ENCODE measurements at places on chromosomes 12 and 14.

- no peak for DNase-seq
Observed at GRCh38 chr12:127126260-127126628, 1140.7 kb upstream of the TMEM132C start.

DNA sequence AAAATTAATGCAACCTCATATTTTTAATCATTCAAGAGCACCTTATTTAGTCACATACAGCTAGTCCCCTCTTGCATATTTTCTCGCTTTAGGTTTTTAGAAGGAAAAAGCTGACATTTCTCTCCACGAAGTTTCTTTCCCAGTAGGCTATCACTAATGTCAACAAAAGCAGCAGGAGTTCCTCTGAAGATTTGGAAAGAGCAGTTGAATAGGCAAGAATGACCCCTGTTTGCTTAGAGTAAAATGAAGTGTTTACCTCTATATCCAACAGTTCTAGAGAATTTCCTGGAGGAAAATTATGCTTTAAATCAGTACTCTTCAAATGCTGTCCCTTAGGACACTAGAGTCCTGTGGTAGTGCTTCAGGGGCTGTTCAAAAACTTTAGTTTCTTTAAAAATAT lies 188.1 kb upstream of the PRKD1 start:
- DNase-seq: no peak

GRCh38 chr12:70157099-70157498 lies 86.1 kb upstream of the CNOT2 start:
- no peak for DNase-seq

DNA sequence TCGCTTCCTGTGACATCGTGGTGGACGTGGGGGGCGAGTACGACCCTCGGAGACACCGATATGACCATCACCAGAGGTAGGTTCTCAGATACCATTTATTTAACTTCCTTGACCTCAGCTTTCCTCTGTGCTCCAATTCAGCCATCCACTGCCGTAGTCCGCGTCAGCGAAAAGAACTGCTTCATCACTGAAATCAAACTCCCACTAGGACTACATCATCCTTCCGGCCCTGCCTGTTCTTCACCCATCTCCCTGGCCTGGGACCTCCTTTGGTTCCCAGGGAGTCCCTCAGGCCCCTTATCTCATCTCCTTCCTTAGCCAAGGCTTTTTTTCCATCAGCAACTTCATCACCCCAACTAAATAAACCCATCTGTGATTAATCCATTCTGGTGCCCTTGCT lies 692 bp downstream of the MYG1 start:
- no peak for DNase-seq

- DNase-seq: no peak
Observed at GRCh38 chr12:92411687-92412086, 266.0 kb upstream of the BTG1 start.

DNA sequence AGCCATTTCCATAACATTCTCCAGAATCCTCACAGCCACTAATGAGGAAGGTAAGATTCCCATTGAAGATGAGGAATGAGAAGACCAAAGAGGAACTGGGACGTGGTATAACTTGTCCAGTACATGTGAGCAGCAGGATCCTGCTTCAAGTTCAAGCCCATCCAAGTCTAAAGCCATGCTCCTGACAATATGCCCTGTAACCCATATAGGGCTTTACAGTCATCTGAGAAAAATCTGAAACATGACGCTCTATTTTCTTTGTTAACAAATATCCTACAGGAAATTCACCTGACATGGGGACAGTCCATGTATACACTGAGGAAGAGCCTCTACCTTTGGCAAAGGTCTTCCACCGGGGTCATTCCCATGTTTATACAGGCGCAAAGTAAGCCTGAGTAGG lies 3.1 kb upstream of the ACTR6 start:
- DNase-seq: no peak

DNA sequence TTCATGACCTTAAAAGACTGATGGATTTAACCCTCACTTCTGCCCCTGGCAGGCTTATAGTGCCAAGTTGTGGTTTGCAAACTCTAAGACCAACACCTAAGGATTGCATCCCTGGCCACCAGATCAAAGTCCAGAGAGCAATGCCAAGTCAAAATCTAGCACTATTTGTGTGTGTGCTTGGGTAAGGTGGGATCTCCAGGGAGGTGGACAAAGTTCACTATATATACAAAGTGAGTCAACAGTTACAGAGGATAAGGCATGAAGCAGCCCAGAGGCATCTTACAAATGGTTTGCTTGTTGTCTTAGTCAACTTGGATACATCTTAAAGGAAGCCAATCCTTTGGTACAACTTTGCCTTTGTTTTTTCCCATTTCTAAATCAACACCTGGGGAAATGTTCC lies 137.3 kb downstream of the MSRB3 start:
- DNase-seq: no peak

DNA sequence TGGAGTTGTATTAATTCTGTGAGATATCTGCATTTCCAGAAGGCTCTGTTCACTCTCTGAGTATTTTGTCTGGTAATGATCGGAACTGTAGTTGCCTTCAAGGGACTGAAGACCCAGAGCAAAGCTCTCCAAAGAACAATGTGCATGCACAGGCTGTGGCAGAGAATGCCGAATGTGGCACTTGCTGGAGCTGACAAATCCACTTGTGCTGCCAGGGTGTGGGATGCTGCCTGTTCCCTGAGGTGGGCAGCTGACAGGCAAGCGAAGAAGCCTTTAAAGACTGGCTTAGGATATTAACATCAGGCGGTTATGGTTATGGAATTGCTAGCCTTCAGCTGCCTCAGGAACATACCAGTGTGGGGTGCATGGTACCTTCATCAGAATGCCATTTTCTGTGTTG lies 419.9 kb upstream of the ATP2B1 start:
- DNase-seq: no peak

DNA sequence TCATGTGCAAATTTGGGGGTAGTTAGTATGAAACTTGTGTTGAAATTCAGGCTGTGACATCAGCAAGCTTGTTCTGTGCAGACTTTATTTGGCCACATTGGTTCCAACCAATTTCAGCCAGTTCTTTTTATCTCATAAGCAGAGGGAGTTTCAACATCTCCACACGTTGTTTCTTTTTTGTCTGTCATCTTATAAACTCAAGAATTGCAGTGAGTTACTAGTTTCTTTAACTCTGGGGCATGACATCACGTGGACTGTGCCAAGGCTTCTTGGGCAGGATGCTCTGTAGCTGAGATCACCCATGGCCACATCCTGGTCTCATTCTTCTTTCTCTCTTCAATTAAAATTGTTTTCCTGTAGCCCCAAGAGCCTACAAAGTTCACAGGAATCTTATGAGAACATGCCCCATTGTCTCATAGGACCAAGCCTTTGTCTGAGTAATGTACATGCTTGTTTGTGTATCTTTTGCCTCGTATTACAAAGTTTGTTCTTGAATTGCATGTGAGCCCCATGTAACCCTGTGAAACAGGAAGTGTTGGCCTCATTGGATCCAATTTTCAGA lies 982.0 kb upstream of the TMEM132C start:
- DNase-seq: no peak

DNA sequence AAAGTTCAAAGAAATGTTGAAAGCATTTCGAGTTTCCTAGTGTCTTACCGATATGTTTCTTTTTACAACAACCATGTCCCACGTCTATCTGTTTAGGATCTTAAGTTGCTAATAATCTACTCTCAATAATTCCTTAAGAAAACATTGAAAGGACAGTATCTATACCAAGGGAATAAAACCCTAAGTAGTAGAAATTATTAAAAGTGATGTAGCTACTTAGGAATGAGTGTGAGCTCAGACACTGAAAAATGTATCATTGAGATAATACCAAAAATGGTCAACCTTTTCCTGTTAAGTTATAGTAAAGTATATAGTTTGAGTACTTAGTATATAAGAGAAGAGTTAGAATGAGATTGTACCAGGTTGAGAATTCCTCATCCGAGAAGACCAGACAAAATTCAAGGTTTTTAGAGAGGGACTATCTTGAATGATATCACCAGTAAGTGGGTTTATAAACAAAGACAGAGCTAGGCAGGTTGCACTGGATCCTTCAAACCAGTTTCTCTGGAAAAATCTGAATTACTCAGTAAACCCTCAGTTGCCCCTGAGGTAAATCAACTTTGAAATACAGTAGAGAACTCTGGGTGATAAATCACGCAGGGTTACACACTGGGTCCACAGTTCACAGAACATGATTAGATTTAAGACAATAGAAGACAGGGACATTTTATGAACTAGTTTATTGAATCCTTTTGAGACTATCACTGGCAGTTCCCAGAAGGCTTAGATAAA lies 96.8 kb downstream of the ERGIC2 start:
- no peak for DNase-seq

DNA sequence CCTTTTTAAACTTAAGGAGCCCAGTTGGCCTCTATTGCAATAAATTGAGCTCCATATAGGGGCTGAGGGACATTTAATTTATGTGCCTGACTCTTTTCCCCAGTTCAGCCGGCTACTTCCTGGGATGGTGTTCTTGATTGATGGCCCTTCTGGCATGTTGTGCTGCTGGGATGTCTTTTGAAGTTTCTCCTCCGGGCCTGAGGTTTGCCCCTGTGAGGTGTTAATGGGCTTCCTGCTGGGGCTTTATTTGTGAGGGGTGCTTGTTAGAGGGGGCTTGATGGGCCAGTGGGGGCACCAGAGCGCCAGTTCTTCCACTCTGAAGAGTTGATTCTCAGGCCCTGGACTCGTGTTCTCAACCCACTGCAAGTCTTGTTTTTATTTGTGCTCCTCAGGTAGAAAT lies 69.6 kb downstream of the CHST11 start:
- DNase-seq: no peak

DNA sequence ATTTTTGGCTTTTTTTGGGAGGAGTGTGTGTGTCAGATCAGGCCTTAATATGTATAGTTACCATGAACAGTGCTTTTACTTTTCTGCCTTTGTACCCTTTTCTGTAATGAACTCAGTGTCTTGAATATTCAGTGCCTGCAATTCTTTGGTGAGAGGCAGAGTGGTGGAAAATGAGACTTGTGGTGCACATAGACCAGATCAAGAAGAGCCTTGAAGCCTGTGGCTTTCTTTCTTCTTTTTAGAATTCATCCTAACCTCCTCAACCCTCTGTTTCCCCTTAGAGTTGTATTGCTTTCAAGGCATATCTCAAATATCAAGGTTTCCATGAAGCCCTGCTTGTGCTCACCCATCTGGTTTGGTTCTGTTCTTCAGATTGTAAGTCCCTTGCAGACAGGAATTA lies 2.6 kb downstream of the YLPM1 start:
- no peak for DNase-seq

DNA sequence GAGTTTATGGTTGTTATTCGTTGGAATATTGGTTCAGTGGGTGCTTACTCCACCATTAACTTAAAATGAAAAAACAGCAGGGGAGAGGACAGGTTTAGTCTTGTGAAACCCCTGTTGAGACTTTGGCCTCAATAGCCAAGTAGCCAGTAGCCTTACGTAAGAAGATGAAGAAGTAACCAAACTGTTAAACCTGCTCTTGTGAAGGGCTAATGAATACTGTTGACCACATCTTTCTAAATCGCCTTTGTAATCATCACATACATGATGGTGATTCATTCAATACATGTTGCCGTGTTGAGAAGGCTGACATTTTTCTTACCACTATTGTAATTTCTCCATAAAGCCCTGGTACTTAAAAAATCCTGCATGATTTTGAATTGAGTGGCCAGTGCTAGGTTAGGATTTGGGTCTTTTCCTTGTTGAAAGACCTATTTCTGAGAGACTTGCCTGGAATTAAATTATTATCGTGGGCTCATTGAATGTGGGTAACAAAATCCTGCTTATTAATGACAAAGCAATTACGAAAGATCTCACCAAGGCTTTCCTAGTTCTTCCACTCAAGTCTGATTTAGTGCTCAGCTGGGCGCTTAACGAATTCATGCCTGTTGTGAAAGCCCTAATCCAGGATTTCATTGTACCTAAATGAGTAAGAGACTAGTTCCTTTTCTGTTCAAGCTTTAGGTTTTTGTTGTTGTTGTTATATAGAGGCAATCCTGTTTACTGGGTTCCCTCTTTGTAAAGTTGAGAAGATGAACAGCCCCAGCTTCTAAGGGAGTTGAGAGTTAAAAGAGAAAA lies 333.1 kb downstream of the FUT8 start:
- DNase-seq: no peak
